Thyroid gland (tissue), 4 donors: ENCODE measurements at places on chromosomes 5 and 9. TPM values are rescaled to one million over a fixed set of nuclear protein-coding genes. Genes with fewer than 3 reads are reported as not detected.

Gene FOXD4
- not detected for total RNA-seq

Gene NAIP
- total RNA-seq = 64.8 TPM

Gene SPINK4
- not detected for total RNA-seq

Gene AUH
- 63.1 TPM for total RNA-seq

Gene FAM153A
- 11.4 TPM for total RNA-seq

Gene DEPDC1B
- total RNA-seq = 0.49 TPM

Gene IL5
- not detected for total RNA-seq

Gene NUDT12
- 30.9 TPM for total RNA-seq

Gene PTPN3
- 18.6 TPM for total RNA-seq

Gene PCDH12
- 7.7 TPM for total RNA-seq

Gene ZNF483
- 34.9 TPM for total RNA-seq

Gene BRD8
- 96.1 TPM for total RNA-seq

Gene AQP7
- 1.9 TPM for total RNA-seq
